ENCODE measurements at places on chromosomes 6 and 20. TPM values are rescaled to one million over a fixed set of nuclear protein-coding genes. Genes with fewer than 3 reads are reported as not detected.

DNA sequence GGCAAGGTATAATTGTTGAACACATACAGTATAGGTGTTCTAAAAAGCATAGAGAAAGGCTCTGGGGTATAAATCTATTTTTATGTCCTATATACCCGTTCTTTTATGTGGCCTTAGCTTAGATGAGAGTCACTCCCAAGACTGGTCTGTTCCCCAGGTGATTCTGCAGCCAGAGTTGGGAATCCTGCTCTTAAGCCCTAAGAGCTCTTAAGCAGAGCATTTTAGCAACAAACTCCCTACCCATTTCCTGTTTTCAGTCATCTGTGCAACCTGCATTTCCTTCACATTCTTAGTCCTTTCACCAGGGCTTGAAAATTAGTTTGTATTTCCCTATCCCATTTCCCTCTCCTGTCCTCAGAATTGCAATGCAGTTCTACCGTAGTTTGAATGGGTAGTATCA lies 166.1 kb downstream of the HS3ST5 start:
- no peak for DNase-seq
- H3K36me3 ChIP-seq: no peaks in the 10 kb centered on the region
- H3K4me3 ChIP-seq: no peak overlapping the region
- H3K4me1 ChIP-seq: no peaks in the 10 kb centered on the region
- H3K27me3 ChIP-seq: no peaks in the 10 kb centered on the region

GRCh38 chr6:129708496-129709195 lies 1.3 kb downstream of the ARHGAP18 start:
- DNase-seq: no peak
- H3K36me3 ChIP-seq: no peaks in the 10 kb centered on the region
- peaks cover 17% of the 10 kb centered on the region for H3K4me1 ChIP-seq
- no peak overlapping the region for H3K4me3 ChIP-seq

SAMD5 gene
- not detected for total RNA-seq

LY6G5C gene
- total RNA-seq: 7.9 TPM

- H3K36me3 ChIP-seq: no peaks in the 10 kb centered on the region
- no peak for DNase-seq
- no peaks in the 10 kb centered on the region for H3K27me3 ChIP-seq
- H3K4me1 ChIP-seq: no peaks in the 10 kb centered on the region
- H3K27ac ChIP-seq: no peak overlapping the region
- no peak overlapping the region for H3K4me3 ChIP-seq
Observed at GRCh38 chr6:142669471-142670351, 275.3 kb downstream of the HIVEP2 start.

ZNF318 gene
- total RNA-seq: 45.9 TPM

TMEM74B gene
- total RNA-seq: 0.35 TPM

GRCh38 chr6:77231438-77232305 lies 231.6 kb downstream of the HTR1B start:
- no peak for DNase-seq
- no peaks in the 10 kb centered on the region for H3K36me3 ChIP-seq
- H3K4me3 ChIP-seq: no peak overlapping the region
- H3K27ac ChIP-seq: no peak overlapping the region
- H3K27me3 ChIP-seq: no peaks in the 10 kb centered on the region

MUCL3 gene
- not detected for total RNA-seq

ATAT1 gene
- 10.8 TPM for total RNA-seq

Measured in natural killer cell (primary cell).